CD4-positive, alpha-beta T cell treated with Interleukin-21 for 1 hour (primary cell): ENCODE measurements at places on chromosomes 6 and 20.
A peak's percentile ranks its signal among the peaks of the same experiment; 100 is the strongest.

- DNase-seq = no peak
Observed at GRCh38 chr6:39213195-39213920, 15.9 kb downstream of the KCNK5 start.

- no peak for DNase-seq
Observed at GRCh38 chr6:108275976-108276375, 15.1 kb upstream of the SNX3 start.

DNA sequence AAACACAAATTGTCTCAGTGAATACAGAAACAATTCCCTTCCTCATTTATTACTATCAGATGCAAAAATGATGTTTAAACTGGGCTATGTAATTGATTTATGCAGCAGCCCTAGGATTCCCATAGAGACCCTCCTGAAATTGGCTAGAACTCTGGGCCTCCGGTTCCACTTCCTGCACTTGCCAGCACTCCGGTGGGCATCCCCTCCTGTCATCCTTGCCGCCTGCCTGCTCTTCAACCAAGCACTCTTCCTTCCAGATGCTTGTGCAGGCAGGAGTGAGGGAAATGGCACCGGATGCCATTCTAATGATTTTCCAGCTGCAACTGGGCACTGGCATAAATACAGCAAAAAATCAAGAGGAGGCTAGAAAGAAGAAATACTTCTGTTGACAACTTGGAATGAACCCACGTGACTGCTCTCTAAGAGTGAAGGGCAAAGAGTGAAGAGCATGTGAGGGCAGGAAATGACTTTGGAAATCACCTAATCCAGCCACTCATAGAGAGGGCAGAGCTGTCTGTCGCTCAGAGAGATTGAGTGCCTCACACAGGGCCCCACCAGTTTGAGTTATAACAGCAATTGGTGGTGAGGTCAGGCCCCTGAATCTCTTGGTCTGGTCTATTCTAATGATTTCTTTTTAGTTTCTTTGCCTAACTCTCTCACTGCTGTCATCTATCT lies 3.7 kb upstream of the NEDD9 start:
- DNase-seq = peak; percentile 76

DNA sequence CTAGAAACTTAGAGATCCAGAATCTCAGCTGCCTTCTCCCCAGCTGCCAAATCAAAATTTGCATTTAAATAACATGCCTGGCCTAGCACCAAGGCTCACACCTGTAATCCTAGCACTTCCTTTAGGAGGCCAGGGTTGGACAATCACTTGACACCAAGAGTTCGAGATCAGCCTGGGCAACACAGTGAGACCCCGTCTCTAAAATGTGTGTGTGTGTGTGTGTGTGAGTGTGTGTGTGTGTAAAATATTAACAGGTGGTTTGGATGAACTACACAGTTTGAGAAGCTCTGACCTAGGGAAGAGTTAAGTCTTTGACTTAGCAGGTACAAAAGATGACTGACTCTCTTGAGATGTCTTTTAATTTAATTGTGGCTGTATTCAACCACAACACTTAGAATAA lies 20.2 kb upstream of the CD2AP start:
- DNase-seq = no peak

GRCh38 chr6:92763680-92764079 lies 655.7 kb downstream of the EPHA7 start:
- DNase-seq = no peak

GRCh38 chr6:13908955-13909381 lies 15.8 kb upstream of the RNF182 start:
- peak; percentile 70 for DNase-seq

GRCh38 chr20:3751675-3752385 lies 15.7 kb downstream of the ADISSP start:
- peak; percentile 72 for DNase-seq

DNA sequence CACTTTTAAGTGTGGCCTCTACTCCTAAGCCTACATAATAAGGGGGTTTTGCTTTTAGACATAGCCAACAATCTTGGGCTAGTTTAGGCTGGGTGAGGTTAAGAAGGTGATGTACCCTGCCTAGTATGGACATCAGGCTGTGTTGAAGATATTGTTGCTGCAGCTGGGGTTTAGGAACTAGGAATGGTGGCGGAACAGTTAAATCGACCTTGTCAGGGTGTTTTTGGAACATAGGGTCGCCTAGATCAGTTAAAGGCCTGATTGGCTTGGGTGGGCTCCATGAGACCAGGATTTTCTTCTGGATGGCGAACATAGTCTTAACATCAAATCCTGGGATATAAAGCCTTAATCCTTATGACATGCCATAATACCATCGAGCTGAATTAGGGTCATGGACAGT lies 156.1 kb downstream of the TRIM27 start:
- DNase-seq = no peak

- peak; percentile 19 for DNase-seq
Observed at GRCh38 chr20:24109537-24109936, 121.0 kb upstream of the GGTLC1 start.

- DNase-seq = no peak
Observed at GRCh38 chr6:8462169-8462568, 26.8 kb upstream of the SLC35B3 start.

DNA sequence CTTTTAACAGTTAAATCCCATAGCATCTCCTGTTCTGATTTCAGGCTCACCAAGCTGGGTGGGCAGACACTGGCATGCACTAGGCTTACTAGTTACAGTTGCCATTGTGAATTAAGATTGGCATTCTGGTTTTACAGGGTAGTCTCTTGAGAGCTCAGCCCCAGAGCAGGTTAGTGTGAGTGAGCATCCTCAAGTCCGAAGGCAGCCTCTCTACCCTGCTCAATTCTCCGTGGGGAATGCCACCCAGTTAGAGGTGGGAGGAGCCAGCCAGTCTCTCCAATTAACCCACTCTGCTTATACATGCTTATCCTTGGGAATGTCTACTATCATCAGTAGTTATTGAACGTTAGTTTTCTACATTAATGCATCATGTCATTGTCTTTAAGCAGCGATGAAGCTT lies 8.9 kb upstream of the OGFRL1 start:
- DNase-seq = no peak

GRCh38 chr6:22940581-22941290 lies 371.4 kb downstream of the HDGFL1 start:
- DNase-seq = no peak

DNA sequence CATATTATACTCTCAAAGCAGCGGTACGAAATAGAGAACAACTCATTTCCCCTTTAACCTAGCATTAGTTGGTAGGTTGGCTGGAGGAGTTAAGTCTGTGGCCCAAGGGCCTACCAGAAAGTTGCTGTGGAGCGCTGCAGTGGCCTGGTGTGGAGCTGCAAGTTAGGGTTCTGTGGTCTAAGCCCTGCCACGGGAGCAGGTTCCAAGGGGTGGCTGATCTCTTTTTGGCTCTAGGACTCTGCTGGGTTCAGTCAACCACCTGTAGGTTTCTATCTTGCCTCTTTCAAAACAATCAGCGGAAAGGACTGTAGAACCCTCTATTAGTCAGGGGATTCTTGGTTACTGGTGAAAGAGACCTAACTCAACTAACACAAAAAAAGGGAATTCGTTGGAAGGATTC lies 54.5 kb upstream of the TULP4 start:
- DNase-seq = no peak

- DNase-seq = no peak
Observed at GRCh38 chr20:50415516-50416268, 94.5 kb upstream of the PTPN1 start.
